Endothelial cell (in vitro differentiated cells): ENCODE measurements at places on chromosomes 11 and 22. TPM values are rescaled to one million over a fixed set of nuclear protein-coding genes. Genes with fewer than 3 reads are reported as not detected.

- DNase-seq = no peak
- no peaks in the 10 kb centered on the region for H3K27me3 ChIP-seq
- no peak overlapping the region for H3K4me3 ChIP-seq
- peaks cover 3% of the 10 kb centered on the region for H3K4me1 ChIP-seq
- no peaks in the 10 kb centered on the region for H3K36me3 ChIP-seq
- H3K27ac ChIP-seq = no peak overlapping the region
Measured at GRCh38 chr11:30983143-30983542, 386.4 kb downstream of the DCDC1 start.

MS4A6A gene
- total RNA-seq = not detected

DNA sequence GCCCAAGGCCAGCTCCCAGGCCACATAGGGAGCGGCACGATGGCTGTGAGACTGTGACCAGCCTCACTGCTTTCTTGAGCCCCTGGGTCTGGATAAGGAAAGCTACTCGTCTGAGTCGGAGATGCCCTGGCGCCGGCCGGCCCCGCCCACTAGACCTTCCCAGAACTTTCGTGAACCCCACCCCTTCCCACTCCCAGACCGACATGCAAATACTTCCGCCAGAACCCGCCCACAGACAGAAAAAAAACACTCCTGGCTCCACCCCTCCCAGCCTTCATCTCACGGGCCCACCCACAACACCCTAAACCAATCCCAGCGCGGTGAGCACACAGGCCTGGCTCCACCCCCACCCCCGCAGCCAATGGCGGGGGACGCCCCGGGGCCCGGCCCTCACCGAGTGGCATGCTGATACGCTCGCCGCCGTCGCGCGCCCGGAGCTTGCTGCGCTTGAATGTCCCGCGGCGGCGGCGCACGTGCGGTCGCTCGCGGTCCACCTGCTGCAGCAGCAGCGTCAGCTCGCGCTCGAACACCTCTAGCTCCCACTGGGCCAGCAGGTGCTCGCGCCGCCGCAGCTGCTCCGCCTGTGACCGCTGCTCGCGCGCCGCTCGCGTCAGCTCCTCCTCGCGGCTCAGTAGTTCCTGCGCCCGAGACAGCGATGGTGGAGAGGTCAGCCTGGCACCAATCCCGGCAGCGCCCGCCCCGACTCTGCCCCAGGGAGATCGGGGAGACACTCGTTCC lies 7.0 kb downstream of the MAP3K11 start:
- no peak overlapping the region for H3K27ac ChIP-seq
- DNase-seq = peak; percentile 91
- peaks cover 19% of the 10 kb centered on the region for H3K27me3 ChIP-seq
- H3K4me1 ChIP-seq = peaks cover 54% of the 10 kb centered on the region

- no peak overlapping the region for H3K27ac ChIP-seq
- peaks cover 10% of the 10 kb centered on the region for H3K36me3 ChIP-seq
- peak overlapping the region; percentile 25 for H3K4me3 ChIP-seq
- peaks cover 4% of the 10 kb centered on the region for H3K4me1 ChIP-seq
- DNase-seq = no peak
- H3K27me3 ChIP-seq = peaks cover 5% of the 10 kb centered on the region
Measured at GRCh38 chr22:43202326-43202725, 15.4 kb upstream of the TTLL12 start.

GRCh38 chr22:43858156-43858895 lies 4.0 kb downstream of the SULT4A1 start:
- DNase-seq = no peak
- peaks cover 40% of the 10 kb centered on the region for H3K4me1 ChIP-seq
- H3K4me3 ChIP-seq = no peak overlapping the region

DNA sequence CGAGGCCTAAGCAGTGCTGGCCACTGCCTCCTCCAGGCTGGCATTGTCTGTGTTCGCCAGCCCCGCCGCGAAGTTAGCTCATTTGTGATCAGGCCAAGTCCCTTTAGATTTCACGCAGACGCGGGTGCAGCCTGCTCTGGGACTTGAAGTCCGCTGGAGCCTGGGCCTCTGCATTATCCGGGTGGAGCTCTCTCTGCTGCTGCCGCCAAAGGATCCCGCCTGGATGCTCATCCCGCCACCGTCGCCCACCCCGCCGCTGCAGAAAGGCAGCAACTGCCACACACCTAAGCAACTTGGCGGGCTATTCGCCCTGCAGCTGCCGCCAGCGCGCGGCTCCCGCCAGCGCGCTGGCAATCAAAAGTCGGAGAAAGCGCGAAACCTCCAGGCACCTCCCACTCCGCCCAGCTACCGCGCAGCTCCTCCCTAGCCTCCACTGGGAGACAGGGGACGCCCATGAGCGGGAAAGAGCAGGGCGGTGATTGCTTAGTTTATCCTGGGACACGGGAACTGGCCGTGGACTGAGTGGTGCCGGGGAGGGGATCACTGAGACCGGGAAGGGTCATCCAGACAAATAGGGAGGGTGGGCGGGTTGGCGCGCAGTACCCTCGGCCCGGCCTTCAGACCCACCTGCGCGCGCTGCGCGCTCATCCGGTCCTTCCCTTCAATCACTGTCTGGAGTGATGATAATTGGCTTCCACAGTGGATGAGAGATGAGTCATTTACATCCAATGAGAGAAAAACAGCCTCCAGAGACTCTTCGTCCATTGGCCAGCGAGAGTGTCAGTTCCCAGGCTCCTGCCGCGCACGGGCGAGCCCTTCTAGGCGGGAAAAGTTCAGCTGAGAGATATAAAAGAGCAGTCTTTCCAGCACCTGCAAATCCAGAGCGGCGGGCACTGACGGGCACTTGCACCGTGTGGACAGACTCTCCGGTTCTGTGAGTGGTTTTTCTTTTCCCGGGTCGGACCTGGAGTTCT lies at the start of gene FAM111B:
FAM111B (plus strand) TSS at position 875 of the 974 bp plus-strand sequence. CDS start 2,389 bp downstream, outside the sequence.
- peak within 1 kb of the TSS; percentile 73 for H3K4me3 ChIP-seq
- H3K27me3 ChIP-seq = peaks cover 5% of the 10 kb centered on the region
- H3K4me1 ChIP-seq = peaks cover 7% of the 10 kb centered on the region
- no peaks in the 10 kb centered on the region for H3K36me3 ChIP-seq
- peak; percentile 55 for DNase-seq

- peaks cover 23% of the 10 kb centered on the region for H3K36me3 ChIP-seq
- no peak for DNase-seq
- H3K27me3 ChIP-seq = peaks cover 1% of the 10 kb centered on the region
Measured at GRCh38 chr22:23696326-23696851, 5.6 kb downstream of the RGL4 start.

DNA sequence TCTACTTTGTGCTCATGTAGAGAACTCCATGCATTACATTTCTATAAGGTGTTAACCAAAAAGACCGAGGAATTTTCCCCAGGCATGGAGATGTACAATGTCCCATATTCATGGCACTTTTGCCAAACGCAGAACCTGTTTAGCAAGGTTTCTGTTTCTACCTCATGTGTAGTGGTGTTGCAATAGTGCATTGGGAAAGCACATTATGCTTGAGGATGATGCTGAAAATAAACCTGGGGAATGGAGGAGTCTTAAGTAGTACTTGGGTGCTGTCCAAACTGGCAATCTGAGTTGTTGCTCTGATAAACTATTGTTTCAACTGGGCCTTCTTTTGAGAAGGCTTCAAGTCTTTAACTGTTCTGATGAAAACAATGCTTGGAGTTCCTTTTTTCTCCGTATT lies 11.5 kb upstream of the MUC15 start:
- H3K36me3 ChIP-seq = no peaks in the 10 kb centered on the region
- DNase-seq = no peak
- no peak overlapping the region for H3K4me3 ChIP-seq
- no peak overlapping the region for H3K27ac ChIP-seq

KREMEN1 gene
- total RNA-seq = 3.1 TPM

- H3K27ac ChIP-seq = no peak overlapping the region
- H3K36me3 ChIP-seq = no peaks in the 10 kb centered on the region
Measured at GRCh38 chr11:128416976-128417375, 170.4 kb downstream of the ETS1 start.

DNA sequence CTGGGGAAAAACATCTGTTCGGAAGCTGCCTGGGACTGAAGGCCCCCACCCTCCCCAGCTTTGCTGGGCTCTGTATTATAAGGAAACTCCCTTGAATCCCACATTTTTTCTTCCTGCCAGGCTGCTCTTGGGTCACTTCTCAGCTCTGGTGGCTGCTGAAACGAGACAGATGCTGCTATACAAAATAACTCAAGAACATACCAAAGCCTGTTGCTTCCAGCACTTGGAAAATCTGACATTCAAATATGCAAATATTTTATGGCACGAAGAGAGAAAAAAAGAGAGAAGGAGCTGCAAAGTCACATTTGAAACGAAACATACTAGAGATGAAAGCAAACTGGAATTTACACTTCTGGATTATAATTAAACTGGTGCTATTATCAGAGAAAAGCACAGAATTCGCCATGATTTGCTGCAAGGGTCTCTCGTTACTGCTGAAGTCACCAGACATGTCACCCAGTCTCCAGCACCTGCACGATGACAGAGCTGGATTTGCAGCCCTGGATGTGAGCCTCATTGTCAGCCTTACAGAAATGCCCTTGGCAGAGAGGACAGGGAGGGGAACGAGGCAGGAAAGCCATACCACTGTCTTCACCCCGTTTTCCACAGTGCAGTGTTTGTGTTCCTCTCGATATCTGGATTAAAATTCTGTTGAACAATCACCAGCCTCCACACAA lies 47.9 kb upstream of the IGSF9B start:
- no peak overlapping the region for H3K4me3 ChIP-seq
- peaks cover 3% of the 10 kb centered on the region for H3K36me3 ChIP-seq
- no peak overlapping the region for H3K27ac ChIP-seq
- peaks cover 25% of the 10 kb centered on the region for H3K4me1 ChIP-seq
- DNase-seq = no peak
- peaks cover 9% of the 10 kb centered on the region for H3K27me3 ChIP-seq

VPS51 gene
- total RNA-seq = 161 TPM

- peak overlapping the region; percentile 31 for H3K4me3 ChIP-seq
- peaks cover 95% of the 10 kb centered on the region for H3K4me1 ChIP-seq
- DNase-seq = no peak
Measured at GRCh38 chr11:128726458-128727139, 32.7 kb downstream of the FLI1 start.

MRPL21 gene
- 54.4 TPM for total RNA-seq

SLC22A12 gene
- total RNA-seq = not detected

OR2D2 gene
- 0.64 TPM for total RNA-seq

- no peak overlapping the region for H3K4me3 ChIP-seq
- H3K36me3 ChIP-seq = peaks cover 4% of the 10 kb centered on the region
- DNase-seq = no peak
- H3K27me3 ChIP-seq = peaks cover 1% of the 10 kb centered on the region
- H3K4me1 ChIP-seq = no peaks in the 10 kb centered on the region
- H3K27ac ChIP-seq = no peak overlapping the region
Measured at GRCh38 chr11:6546735-6547134, 49.7 kb downstream of the DNHD1 start.

- no peaks in the 10 kb centered on the region for H3K36me3 ChIP-seq
- H3K27me3 ChIP-seq = peaks cover 4% of the 10 kb centered on the region
- H3K4me1 ChIP-seq = peaks cover 27% of the 10 kb centered on the region
Measured at GRCh38 chr22:42313804-42314581, 43.5 kb upstream of the TCF20 start.

SHISAL1 gene
- 6.5 TPM for total RNA-seq

DNA sequence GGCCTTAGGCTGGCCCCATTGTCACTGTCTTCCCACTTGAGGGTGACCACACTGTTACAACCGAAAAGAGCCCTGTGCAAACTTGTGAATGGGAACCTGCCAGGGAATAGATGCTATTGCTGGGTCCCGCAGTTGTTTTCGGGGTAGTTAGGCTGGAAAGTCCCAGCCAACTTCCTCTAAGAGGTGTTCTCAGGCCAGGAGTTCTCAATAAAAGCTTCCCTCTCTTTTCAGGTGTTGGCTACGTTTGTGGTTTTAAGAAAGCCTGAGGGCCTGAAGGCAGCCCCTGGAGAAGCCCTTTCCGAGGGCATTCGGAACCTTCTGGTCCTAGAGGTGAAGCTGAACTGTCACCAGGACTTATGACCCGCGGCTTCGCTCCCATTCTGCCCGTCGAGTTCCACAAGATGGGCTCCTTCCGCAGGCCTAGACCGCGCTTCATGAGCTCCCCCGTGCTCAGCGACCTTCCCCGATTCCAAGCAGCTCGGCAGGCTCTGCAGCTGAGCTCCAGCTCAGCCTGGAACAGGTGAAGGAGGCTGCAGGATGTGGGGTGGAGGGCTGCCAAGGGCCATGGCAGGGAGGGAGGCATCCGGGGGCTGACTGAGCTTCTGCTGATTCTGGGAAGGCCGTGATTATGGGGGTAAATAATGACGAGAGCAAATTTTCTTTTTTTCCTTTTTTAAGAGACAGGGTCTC lies 104.8 kb downstream of the PRR5L start:
- peak overlapping the region; percentile 65 for H3K4me3 ChIP-seq
- H3K27ac ChIP-seq = peak overlapping the region; percentile 67
- H3K27me3 ChIP-seq = peaks cover 12% of the 10 kb centered on the region
- peaks cover 48% of the 10 kb centered on the region for H3K4me1 ChIP-seq
- no peak for DNase-seq
- peaks cover 68% of the 10 kb centered on the region for H3K36me3 ChIP-seq
